ENCODE measurements at places on chromosomes 12 and 14. TPM values are rescaled to one million over a fixed set of nuclear protein-coding genes. Genes with fewer than 3 reads are reported as not detected.

Gene VRTN
- not detected for total RNA-seq

Gene AMHR2
- not detected for total RNA-seq

Gene GLS2
- total RNA-seq: 0.69 TPM

Gene ANKS1B
- 37.1 TPM for total RNA-seq

Gene FLVCR2
- 7.9 TPM for total RNA-seq

Gene AMDHD1
- 0.29 TPM for total RNA-seq

Gene REC8
- 8.0 TPM for total RNA-seq

Gene TMEM119
- 12.7 TPM for total RNA-seq

Gene IGF1
- 391 TPM for total RNA-seq

Gene TSPAN19
- not detected for total RNA-seq

Gene KCNJ8
- total RNA-seq: 32.0 TPM

Gene SYNE2
- total RNA-seq: 83.9 TPM

Gene BCL11B
- total RNA-seq: 1.5 TPM

Gene SLC38A4
- 1.5 TPM for total RNA-seq

Gene NANOG
- 0.76 TPM for total RNA-seq
